Activated CD4-positive, alpha-beta T cell treated with anti-CD3 and anti-CD28 coated beads, Interleukin-2, amount 50 U/mL, for 4 hours (primary cell): ENCODE measurements at places on chromosomes 13 and 19.

- DNase-seq: no peak
These were observed 148.7 kb downstream of the FOXO1 start for GRCh38 chr13:40517486-40518480.

DNA sequence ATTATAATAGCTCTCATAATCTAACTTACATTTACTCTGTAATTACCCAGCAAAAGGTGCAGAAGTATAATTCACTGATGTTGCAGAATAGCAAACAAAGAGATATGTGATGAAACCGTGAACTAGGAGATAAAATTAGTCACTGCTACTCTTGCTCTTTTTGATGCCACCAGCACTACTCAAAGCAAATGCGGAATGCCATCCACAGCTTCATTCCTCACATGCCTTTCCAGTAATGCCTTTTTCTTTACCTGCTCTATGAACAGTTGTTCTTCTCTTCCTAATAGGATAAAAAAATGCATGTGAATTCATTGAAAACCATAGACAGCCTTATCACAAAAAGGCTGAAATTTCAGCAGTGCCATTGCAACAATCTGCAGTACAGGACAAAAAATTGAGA lies 1129.5 kb downstream of the DIAPH3 start:
- no peak for DNase-seq

DNA sequence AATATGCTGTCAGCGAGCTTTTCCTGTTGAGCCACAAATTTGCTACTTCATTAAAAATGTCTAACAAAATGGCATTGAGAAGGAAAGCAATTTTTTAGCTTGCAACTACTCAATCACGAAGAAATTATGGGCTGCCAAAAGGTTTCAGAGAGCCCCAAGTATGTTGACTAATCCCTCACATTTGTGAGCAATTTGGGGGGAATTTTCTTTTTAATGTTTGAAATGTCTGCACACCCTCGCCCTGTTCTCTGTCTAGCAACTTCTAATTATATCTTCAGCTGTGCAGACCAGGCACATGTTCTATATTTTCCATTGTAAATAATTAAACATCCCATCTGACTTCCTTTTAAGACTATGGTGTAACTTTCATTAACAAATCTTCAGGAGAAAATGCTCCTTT lies 192.9 kb downstream of the DCT start:
- no peak for DNase-seq

GRCh38 chr13:79780240-79780639 lies 299.3 kb downstream of the NDFIP2 start:
- DNase-seq: no peak

- no peak for DNase-seq
These were observed 1.6 kb upstream of the GRTP1 start for GRCh38 chr13:113365583-113365970.

GRCh38 chr13:100710176-100710575 lies 35.6 kb upstream of the TMTC4 start:
- DNase-seq: no peak

GRCh38 chr19:46000491-46001246 lies 5.4 kb downstream of the CCDC61 start:
- DNase-seq: peak; percentile 84

GRCh38 chr19:17841371-17841809 lies 6.4 kb downstream of the JAK3 start:
- no peak for DNase-seq

DNA sequence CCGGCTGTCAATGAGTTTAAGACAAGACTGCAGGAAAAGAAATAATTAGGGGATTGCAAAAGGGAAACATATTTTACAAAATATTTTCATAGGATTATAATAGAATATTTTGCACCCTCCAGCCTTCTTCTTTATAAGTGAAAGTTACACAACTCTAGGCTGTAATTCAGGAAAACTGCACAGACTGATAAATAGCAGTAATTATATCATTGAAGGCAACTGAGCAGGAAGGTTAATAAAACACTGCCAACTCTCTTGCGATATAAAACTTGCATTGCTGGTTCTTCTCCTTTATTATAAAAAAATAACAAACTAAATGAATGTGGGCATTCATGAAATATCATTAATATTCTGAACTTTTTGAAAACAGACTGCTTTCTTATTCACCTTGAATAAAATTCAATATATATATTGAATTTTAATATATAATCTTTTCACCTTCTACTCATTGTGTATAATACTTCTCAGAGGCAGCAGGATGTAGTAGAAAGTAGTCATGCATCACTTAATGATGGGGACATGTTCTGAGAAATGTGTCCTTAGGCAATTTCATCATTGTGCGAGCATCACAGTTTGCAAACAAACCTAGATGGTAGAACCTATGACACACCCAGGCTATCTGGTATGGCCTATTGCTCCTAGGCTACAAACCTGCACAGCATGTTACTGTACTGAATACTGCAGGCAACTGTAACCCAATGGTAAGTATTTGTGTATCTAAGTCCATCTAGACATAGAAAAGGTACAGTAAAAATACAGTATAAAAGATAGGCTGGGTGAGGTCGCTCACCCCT lies 24.9 kb upstream of the STARD13 start:
- DNase-seq: no peak

DNA sequence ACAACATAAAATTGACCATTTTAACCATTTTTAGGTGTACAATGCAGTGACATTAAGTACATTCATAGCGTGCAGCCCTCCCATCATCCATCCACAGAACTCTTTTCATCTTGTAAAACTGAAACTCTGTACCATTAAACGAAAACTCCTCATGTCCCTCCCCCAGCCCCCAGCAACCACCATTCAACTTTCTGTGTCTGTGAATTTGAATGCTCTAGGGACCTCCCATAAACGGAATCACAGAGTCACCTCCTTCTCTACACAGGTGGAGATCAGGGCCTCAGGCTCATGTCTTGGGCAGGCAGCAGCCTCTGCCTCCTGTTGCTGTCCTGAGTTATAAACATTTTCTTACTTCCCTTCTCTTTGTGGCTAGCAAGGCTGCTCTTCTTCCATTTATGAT lies 7.3 kb upstream of the CCNE1 start:
- no peak for DNase-seq

DNA sequence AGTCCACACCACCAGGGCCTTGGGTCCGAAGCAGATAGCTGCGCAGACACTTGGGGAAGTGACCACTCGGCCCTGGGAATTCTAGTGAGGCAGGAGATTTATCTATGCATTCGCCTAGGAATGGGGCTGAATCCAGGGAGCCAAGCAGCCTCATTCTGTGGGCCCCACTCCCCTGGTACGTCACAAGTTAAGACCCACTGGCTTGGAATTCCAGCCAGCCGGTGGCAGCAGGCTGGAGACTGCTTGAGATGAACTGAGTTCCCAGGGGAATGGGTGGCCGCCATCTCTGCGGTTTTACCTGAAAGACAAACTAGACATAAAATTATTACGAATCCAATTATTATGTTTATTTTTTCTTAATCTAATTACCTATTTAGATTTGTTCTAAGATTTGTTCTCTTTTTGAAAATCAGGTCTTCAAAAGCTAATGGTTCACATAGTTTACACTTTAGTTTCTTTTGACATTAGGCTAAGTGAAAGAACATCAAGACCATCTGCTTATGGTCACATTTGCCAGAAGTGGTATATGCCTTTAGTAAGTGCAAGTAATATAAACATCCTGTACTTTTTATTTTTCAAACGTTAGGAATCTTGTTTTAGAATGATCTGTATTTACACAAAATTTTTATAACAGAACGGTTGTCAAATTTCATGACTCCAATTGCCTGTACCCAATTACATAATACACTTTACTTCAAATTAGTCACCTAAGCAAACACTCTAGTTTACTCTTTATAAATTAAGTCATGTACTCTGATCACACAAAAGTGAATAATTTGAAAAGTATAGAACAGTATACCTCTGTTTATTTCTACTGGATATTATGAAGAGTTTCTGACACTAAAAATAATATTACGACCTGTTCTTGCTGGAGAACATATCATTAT lies 74.4 kb downstream of the SLITRK6 start:
- DNase-seq: no peak

DNA sequence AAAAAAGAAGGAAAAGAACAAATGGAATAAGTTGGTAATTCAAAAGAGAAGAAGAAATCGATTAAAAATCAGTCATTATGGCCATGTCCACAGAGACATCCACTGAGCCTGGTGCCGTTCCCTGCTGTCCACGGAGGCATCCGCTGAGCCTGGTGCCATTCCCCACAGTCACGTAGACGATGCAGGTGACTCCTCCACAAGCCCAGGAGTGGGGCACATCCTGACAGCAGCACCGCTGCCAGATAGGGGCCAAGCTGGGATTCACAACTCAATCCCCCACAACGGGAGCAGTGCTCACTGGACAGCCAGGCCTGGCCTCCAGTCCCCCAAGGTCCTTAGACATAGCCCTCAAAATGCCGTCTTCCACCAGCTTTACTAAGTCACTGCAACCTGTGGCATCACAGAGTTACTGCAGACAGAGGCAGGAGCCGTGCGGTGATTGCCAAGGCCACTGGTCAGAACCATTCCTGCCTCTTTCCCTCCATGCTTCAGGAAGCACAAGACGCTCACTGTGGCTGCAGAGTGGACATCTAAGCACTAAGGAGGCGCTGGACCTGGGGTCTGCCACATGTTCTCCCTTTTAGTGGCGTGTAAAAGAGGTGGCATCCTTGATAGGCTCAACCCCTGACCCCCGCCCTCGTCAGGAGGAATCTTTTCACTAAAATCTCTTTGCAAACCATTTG lies 131.5 kb upstream of the SPACA7 start:
- no peak for DNase-seq

- DNase-seq: no peak
These were observed 4.7 kb upstream of the CCDC169 start for GRCh38 chr13:36302289-36302688.

- DNase-seq: no peak
These were observed 9.5 kb downstream of the NDUFA11 start for GRCh38 chr19:5893907-5894703.

- DNase-seq: no peak
These were observed 180.4 kb downstream of the DNAJC15 start for GRCh38 chr13:43203781-43204180.

- peak; percentile 12 for DNase-seq
These were observed 64.1 kb downstream of the ZNF429 start for GRCh38 chr19:21569494-21569865.

GRCh38 chr13:33112766-33113165 lies 96.5 kb downstream of the KL start:
- DNase-seq: no peak

DNA sequence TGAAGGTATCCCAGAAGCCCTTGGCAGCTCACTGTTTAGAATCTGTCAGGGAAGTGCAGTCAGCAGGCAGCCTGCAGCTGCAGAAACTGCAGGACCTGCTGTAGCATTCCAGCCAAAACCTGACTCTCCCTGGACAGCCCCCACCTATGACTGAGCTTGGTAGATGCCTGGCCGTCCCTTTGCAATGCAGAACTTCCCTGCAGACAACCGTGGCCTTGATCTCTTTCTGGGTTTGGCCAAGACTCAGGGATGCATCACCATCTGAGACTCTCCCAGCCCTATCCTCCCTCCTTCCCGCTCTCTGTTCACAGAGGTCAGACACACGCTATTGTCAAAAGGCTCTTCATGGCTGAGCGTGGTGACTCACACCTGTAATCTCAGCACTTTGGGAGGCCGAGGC lies 99.4 kb downstream of the ZNF557 start:
- no peak for DNase-seq

- DNase-seq: no peak
These were observed 222.4 kb downstream of the TDRD3 start for GRCh38 chr13:60619461-60619860.

DNA sequence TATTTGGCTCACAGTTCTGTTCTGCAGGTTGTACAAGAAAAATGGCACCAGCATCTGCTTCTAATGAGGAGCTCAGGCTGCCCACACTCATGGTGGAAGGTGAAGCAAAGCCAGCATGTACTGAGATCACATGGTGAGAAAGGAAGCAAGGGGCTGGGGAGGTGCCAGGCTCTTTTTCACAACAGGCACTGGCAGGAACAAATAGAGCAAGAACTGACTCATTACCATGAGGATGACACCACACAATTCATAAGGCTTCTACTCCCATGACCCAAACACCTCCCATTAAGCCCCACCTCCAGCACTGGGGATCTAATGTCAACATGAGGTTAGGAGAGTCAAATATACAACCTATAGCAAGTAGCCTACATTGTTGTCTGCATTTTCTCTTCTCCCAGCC lies 522.6 kb downstream of the RFC3 start:
- no peak for DNase-seq

- no peak for DNase-seq
These were observed 32.2 kb downstream of the UFM1 start for GRCh38 chr13:38381890-38382289.

DNA sequence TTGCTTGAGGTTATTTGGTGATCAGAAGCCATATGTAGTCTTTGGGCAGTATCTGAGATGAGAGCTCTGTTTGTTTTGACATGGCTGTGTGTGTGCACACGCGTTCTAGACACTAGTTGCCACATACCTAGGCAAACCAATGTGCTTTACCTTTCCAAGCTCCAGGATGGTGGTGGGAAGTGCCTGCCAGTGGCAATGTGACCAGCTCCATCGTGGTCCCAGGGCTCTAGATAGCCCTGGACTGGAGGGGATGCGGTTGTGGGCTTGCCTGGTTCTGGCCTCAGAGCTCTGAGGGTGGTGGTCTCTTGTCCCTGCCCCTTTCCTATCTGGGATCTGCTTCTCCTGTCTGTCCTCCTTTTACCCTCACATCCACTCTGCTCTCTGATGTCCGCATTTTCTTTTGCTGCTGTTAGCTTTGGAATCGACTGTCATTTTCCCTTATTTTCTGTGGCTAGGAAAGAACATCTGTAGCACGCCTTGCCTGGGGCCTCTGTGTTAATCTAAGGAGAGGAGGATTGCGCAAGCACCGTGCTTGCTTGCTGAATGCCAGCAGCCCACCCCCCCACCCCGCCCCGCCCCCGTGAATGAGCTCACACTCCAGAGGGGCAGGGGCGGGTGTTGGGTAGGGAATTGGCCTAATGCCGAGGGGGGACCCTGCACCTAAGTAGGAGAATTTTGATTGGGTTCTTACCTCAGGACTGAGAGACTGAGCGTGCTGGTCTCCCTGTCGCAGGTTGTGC lies 89.5 kb downstream of the ARHGEF7 start:
- DNase-seq: no peak

DNA sequence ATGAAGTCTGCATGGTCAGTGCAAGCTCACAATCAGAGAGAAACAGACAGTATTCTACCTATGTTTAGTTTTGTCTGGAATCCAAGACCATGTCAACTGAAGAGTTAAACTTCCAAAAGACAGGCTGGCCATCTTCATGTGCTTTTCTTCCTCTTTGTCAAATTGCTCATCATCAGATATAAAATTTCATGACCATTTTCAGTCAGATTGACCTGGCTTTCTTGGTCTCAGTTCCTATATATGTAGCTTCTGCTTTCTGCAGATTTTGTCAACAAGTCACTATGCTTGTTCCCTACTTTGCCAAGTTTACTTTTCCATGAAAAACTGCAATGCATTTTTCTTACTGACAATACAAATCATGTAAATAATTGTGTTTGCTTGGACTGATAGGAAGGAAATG lies 13.9 kb downstream of the SLC46A3 start:
- no peak for DNase-seq

- no peak for DNase-seq
These were observed 2.3 kb downstream of the PEG3 start for GRCh38 chr19:56838024-56838908.

GRCh38 chr13:100809856-100810255 lies 135.3 kb upstream of the TMTC4 start:
- no peak for DNase-seq
